ENCODE measurements at places on chromosomes 6 and 20.

- no peak for DNase-seq
Measured at GRCh38 chr6:111804627-111805235, 68.5 kb downstream of the FYN start.

- DNase-seq, result no peak
Measured at GRCh38 chr20:38429301-38429700, 5.8 kb downstream of the SNHG17 start.

DNA sequence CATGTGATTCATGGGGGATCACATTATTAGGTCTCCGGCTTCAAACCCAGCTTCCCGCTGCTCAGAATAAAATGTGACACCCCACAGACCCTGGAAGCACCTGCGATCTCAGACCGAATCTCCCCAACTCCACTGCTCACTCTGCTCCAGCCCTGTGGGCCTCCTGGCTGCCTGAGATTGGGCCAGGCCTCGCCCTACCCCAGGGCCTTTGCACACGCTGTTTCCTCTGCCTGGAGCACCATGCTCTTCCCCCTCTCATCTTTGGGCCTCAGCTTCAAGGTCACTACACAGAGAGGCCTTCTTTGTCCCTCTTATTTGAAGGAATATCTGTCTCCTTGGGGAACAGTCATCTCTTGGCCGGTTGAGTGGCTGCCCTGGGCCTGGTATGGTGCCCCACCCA, 48.8 kb downstream of the RBM38 start:
- DNase-seq, result no peak

GRCh38 chr20:25707695-25708094, 11.0 kb upstream of the ZNF337 start:
- DNase-seq, result no peak

DNA sequence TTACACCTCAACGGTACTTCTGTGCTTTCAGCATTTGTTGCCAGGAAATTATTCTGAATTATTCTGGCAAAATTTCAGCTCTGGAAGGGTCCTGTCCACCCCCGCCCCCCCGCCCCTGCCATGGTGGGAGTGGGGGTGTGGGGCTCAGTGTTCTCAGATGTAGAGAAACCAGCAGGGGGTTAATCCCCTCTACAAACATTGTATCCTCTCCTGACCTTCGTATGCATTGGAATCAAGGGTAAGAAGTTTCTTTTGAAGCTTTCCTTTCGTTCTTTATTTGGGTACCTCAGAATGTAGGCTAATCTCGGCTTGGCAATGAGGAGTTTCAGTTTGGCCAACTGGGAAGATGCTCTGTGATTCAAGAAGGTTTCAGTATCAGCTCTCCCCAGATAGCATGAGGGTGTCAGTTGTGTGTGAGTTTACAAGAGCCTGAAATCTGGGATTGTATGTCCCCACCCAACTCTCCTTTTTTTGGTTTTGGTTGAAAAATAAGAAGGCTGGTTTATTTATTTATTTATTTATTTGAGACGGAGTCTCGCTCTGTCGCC, 25.5 kb upstream of the OLIG3 start:
- DNase-seq, result no peak

GRCh38 chr6:50963952-50964351, 145.3 kb downstream of the TFAP2B start:
- no peak for DNase-seq

DNA sequence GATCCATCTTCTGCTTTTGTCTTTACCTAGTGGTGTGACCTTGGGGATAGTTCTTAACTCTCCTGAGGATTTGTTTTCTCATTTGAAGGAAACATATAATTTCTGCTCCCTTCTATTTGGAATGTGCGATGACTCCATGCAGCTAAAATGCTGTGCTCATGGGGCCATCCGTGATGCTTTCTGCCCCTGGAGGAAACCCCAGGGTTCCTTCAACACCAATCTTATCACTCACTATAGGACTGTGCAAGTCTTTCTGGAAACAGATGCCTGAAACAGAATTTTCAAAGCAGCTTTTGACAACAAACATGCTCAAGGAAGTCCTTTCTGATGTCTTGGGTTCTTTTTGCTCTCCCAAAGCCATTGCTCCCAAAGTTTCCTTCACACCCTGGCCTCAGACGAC, 128.8 kb upstream of the GGTLC1 start:
- DNase-seq, result no peak

- no peak for DNase-seq
Measured at GRCh38 chr20:9474835-9475415, 39.5 kb upstream of the LAMP5 start.

DNA sequence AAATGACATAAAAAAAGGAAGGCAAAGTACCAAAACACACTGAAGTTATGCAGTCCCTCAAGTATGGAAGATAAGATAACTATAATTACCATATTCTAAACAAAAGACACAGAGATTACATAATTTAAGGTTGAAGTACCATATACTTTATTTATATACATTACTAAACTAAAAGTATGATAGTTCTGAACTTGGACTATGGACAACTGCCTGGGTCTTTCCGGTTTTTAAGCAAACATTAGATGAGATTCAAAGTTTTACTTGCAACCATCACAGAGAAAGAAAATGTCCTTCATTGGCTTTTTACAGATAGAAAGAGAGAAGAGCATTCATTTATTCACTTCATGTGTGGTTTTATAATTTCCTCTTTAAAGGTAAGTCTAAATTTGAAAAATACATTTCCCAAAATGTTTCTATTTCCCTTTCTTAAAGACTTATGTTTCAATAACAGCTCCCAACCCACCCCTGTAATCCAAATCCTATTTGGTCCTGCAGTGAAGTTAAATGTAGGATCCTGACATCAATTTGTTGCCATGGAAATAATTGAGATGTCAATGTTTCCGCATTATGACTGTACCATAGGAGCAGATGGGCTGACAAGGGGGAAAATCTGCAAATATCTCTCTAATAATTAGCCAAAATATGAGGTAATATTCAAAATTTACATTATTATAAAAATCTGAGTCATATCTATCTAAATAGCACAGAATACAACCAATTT, 63.7 kb downstream of the PTPRK start:
- no peak for DNase-seq

GRCh38 chr20:58135441-58136148, 92.9 kb downstream of the ANKRD60 start:
- DNase-seq, result peak; percentile 7

GRCh38 chr20:61757678-61758563, 307.8 kb downstream of the TAF4 start:
- no peak for DNase-seq

DNA sequence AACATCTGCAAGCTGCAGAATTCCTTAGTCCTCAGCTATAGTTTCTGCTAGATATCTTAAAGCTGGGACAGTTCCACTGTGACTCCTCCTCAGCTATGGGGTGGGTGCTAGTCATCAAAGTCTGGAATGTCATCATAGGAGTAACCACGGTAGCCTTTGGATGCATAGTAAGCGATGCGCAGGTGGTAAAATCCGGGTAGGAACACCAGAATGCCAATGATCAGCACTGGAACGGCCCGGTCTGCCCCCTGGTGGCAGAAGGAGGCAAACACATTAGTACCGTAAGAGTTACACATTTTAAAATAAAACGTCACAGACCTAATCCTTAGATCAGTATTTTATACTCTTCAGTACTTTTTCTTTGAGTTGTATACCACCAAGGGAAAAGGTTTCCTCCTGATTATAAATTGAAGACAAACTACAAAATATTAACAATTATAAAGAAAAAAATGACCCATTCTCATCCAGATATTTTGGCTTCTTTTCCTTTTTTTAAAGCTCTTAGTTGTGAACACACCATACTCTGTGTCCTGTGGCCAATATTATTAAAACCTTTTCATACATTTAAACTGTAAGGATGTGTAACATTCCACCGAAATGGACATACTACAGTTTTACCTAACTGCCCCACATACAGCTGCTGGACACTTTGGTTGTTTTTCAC, 18.9 kb downstream of the PCNA start:
- DNase-seq, result peak; percentile 29

Data from NCI-H2029 (cell line).